ENCODE measurements at places on chromosomes 7 and 10.
A peak's percentile ranks its signal among the peaks of the same experiment; 100 is the strongest.

DNA sequence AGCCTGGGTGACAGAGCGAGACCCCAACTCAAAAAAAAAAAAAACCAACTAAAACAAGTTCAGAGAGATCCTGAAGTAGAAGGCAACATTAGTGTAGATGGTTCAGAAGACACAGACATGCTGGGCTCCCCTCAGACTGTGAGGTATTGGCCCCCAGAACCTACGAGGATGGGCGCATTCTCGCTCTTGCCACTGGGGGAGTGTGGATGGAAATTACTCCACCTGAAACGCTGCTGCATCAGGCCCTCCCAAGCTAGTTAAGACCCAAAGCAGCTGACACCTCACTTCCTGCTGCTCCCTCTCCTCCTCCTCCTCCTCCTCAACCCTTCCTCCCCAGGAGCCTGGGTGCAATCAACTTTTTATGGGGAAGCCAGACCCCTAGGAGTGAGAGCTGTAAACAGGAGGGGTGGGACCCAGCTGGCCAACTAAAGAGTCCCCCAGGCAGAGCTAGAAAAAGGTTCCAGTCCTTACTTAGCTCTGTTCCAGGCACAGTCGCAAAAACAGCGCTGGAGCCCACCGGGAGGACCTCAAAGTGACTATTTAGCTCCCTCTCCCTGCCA, 7.4 kb downstream of the SH3PXD2A start:
- DNase-seq = no peak

- DNase-seq = no peak
These were observed 109.4 kb upstream of the ZMIZ1 start for GRCh38 chr10:78959217-78959923.

DNA sequence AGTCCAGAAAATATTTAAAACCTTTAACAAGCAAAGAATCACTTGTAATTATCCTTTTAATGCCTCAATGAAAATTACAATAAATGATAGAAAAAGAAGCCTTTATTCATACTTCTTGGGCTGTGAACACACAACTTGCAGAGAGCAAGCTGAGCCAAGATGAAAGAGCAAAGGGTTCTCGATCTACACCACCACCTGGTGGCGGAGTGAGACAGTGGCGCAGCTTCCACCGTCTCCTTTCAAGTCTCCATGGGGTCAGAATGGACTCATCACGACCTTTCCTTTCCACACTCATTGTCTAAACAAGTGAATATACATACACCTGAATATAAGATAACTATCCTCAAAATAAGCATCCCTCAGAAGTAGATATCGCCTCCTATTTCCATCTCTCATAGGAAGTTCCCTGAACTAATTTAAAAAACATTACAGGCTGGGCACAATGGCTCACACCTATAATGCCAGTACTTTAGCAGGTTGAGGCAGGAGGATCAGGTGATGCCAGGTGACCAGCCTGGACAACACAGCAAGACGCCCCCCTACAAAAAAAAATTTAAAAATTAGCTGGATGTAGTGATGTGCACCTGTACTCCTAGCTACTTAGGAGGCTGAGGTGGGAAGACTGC, 40.7 kb downstream of the ATE1 start:
- no peak for DNase-seq

GRCh38 chr7:17829001-17829400, 111.3 kb downstream of the SNX13 start:
- no peak for DNase-seq

DNA sequence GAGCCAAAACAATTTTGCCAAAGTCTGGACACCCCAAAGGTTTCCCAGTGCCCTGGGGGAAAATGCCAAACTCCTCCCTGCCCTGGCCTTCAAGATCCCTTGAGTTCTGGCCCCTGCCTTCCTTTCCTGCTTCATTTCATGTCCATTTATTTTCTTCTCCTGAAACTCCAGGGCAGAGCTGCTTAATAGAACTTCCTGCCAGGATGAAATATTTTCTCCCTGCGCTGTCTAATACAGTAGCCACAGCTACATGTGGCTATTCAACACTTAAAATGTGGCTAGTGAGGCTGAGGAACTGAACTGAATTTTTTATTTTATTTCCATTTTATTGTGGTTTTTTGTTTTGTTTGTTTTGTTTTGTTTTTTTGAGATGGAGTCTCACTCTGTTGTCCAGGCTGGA, 49.6 kb downstream of the COL13A1 start:
- DNase-seq = no peak

DNA sequence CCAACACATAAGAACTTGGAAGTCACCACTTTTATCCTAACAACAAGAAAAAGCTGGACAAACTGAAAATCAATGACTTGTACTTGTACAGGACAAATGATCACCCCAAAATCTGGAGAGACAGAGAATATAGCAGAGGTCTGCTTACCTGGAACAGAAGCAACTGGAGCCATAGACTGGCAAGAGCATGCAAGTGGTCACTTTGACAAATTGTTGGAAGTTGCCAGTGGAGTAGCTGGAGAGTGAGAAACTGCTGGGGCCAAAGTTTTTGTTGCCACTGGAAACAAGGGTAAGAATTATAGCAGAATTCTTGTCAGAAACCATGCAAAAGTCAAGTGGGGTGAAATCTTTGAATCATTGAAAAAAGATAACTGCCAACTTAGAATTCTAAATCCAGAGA, 35.2 kb downstream of the NPY start:
- DNase-seq = no peak

GRCh38 chr7:81715984-81716588, 53.8 kb downstream of the HGF start:
- no peak for DNase-seq

DNA sequence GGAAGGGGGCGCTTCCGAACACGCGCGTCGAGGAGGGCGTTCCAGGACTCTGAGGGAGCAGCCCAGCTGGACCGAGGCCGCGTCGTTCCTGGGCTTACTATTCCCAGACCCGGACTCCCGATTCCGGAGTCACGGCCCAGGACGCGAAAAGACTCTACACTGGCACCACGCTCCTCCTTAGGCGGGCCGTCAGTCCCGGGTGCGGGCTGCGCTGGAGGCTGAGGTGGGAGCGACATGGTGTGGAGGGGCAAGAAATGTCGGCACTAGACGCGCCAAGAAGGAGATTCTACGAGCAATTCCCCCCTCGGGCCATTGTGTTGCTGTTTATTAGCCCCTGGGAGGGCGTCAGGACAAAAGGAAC, 584 bp upstream of the RUNDC3B start:
- no peak for DNase-seq

DNA sequence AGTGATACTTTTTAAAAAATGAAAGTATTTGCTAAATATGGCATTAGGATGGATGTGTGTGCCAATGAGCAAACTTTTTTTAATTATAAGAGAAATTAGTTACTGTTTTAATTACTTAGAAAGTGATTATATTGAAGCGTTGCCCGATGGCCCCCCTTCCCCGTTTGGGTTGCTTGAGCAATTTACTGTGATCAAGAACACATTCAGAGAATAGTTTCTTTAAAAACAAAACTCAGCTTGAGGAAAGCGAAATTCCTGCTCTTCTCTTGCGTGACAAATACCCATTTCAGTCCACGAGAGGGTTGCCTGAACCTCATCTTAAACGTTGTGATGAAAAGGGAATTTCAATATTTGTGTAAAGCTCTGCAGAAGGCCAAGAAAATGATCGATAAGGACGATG, 234.1 kb downstream of the GATA3 start:
- DNase-seq = no peak

DNA sequence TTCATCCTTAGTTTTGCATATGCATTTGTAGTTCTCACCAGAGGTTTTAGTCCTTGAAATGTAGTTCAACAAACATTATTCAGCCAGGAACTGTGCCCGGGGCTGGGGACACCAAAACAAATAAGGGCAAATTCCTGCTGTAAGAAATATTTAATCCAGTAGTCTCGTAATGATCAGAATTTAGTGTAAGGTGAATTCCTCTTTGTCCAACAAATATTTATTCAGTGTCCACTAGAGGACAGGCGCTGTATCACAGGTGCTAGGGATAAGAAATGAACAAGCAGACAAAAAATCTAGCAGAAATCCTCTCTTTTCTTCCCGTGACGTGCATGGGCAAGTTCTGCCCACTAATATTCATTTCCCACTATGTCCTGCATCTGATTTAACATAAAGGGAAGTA, 17.6 kb downstream of the LGI1 start:
- DNase-seq = no peak

DNA sequence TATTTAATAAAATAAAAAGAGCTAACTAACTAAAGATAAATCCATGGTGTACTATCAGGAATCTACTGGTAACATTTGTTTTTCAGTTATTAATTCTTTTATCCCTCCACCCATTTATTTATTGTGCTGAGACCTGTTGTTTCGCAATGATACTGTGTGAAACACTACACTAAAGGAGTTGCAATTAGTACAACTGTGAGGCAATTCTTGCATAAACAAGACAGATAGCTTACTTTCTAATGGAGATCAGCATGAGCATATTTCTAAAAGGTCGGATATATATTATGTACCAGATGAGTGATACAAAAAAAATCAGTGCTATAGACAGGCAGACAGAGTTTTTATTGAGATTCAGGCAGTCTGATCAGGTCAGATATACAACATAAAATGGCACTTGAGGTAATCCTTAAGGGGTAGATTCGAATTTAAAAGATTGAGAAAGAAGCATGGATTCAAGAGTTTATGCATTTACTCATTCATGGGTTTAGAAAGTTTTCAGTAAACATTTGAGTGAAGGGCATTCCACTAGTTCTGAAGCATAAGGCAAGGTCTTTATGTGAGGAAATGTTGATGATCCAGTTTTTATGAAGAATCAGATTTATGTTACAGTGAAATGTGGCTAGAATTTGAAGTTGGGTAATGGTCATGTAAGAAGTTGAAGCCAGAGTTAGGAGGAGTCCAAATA, 147.6 kb downstream of the POLR1F start:
- DNase-seq = no peak

DNA sequence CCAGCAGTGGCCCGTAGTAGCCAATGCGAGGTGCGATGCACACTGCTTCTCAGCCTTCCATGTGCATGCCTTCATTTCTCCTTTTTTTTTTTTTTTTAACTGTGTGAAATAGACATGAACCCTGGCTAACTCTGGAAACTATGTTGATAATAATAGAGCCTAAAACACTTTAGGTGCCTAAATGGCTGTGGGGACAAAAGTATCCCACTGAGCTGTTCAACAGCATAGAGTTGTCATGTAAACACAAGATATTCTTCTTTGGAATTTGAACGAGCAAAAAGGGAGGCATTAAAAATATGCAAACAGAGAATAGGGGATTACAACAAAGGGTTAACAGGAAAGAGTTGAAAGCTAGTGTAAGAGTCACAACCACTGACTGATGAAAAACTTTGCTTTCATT, 162.1 kb upstream of the NOBOX start:
- DNase-seq = no peak

DNA sequence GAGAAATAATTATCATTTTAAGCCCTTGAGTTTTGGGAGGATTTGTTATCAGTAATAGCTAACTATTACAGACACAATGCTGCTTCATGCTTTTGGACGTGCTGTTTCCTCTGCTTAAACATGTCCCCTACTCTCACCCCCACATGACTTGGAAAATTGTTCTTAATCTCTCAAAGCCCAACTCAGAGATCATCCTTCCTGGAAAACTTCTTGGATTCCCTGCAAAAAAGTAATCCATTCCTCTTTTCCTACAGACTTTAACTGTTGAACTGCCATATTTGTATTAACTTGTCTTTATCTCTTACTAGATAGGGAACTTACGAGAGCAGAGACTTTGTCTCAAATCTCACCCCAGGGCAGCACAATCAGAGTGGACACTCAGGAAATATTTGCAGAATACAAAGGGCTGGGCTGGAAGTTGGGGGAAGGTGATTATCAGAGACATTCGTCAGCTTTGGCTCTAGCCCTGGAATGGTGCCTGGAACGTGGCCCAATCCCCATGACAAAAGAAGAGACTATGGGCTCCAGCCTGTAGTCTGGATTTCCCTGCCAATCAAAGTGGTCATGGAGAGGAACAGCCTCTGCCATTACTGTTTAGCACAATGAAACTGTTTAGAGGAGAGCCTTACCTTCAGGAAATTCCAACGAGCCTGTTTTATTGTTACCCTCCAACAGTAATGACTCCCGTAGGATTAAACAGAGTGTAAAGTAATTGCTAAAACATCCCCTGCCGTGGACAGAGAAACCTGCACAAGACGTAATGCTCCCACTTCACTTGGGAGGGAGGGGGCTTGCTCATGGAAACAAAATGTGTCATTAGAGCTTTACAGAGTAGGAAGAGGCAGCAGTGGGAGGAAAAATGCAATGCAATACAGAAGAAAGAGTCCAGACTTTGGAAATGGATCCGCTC, 140.4 kb upstream of the AUTS2 start:
- DNase-seq = no peak

- DNase-seq = peak; percentile 51
These were observed 92.6 kb downstream of the RGS10 start for GRCh38 chr10:119449760-119450461.

GRCh38 chr7:48540746-48541145, 369.5 kb downstream of the ABCA13 start:
- no peak for DNase-seq

DNA sequence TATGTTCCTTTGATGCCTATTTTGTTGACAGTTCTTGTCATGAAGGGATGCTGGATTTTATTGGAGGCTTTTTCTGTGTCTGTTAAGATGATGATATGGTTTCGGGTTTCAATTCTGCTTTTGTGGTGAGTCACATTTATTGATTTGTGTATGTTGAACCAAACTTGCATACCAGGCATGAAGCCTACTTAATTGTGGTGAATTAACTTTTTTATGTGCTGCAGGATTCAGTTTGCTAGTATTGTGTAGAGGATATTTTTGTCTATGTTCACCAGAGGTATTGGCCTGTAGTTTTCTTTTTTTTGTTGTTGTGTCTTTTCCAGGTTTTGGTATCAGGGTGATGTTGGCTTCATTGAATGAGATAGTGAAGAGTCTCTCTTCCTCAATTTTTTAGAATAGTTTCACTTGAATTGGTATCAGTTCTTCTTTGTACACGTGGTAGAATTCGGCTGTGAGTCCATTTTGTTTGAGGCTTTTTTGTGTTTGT, 345.9 kb downstream of the KIF20B start:
- no peak for DNase-seq

- DNase-seq = no peak
These were observed 422.8 kb downstream of the EXOC4 start for GRCh38 chr7:133675510-133676218.

DNA sequence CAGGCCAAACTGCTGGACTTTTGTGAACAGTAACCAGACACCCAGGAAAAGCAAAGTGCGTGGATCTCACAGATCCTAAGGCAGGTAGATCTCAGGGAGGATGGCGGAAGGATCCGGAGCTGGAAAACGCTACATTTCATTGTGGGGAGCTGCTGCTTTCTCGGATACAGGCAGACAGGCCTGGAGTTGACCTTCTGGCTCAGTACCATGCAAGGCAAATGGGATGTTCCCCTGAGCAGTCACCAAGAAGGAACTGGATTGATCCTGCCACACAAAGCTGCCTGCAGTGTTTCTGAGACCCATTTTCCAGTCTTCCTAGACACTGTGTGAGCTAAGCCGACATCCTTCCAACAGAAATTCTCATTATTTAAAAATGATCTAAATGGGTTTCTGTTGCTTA, 65.5 kb downstream of the ZRANB1 start:
- no peak for DNase-seq

DNA sequence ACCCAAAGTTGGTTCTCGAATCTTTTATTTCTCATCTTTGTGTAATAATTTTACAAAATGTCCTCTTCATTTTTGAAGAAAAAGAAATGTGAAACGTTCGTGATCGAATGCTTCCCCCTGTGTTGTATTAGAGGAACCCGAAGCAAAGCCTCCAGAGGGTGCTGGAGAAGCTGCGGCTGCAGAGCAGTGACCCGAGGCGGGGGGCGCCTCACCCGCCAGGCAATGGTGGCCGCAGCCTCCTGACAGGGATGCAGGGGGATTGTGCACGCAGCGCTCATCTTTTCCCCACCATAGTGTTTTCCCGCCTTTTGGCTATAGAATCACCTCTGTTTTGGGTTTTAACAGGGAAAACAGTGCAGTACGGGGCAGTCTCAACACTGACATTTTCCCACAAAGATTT, 307.5 kb upstream of the ANKRD30A start:
- no peak for DNase-seq
